ENCODE measurements at places on chromosomes 3 and 15. TPM values are rescaled to one million over a fixed set of nuclear protein-coding genes. Genes with fewer than 3 reads are reported as not detected.

The CEMIP gene
- total RNA-seq: 1.1 TPM

The HDGFL3 gene
- total RNA-seq: 44.7 TPM

The KAT2B gene
- total RNA-seq: 1.4 TPM

The CHRNA5 gene
- total RNA-seq: 3.8 TPM
